ENCODE measurements at places on chromosomes 3 and 15. TPM values are rescaled to one million over a fixed set of nuclear protein-coding genes. Genes with fewer than 3 reads are reported as not detected.

DNA sequence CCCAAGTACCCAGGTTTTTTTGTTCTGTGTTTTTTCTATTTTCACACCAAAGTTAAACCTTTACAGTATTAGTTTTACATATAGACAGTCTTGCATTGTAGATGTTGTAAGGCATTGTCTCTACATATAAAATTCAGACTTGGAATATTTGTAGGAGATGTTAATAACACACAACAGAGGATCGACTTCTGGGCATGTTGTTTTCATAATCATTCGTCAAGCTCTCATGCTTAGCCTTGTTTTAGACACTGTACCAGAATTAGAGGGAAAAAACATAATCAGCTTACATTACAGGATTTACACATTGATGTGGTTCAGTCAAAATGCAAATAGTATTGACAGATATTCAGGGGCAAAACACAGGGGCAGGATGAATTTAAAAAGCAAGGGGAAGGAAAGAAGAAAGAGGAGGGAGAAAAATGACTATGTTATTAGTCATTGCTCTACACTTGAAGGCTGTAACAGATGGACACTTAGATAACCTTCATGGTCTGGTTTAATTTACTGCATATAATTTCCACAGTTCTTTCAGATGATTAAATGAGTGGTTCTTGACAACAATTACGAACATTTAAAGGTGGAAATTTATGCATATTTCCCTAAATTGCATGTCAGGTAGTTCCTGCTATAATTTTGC lies 7.5 kb downstream of the CMSS1 start:
- H3K27me3 ChIP-seq, result no peaks in the 10 kb centered on the region
- no peaks in the 10 kb centered on the region for H3K36me3 ChIP-seq
- H3K27ac ChIP-seq, result peak overlapping the region; percentile 16
- no peak overlapping the region for H3K4me3 ChIP-seq

GRCh38 chr15:31503256-31503655 lies 176.6 kb downstream of the KLF13 start:
- no peaks in the 10 kb centered on the region for H3K27me3 ChIP-seq
- no peak for DNase-seq
- no peak overlapping the region for H3K27ac ChIP-seq
- H3K4me3 ChIP-seq, result no peak overlapping the region

DNA sequence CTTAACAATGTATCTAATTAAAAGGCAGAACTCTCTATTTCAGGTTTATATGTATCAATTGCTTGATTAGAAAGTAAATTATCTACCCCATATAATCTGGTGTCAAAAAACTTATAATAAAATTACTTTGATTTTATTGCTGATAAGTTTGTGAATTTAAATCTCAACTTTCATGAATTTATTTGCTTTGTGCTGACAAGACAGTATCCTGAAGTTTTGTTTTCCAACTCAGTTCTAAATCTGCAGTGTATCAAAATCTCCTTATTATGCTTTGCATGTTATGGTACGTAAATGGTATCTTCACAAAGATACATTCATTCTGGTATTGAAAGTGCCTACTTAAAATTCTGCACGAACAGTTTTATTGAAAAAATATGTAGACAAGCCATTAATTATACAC lies 78.5 kb upstream of the ZNF717 start:
- no peak overlapping the region for H3K4me3 ChIP-seq
- no peak for DNase-seq
- H3K36me3 ChIP-seq, result no peaks in the 10 kb centered on the region
- H3K27ac ChIP-seq, result no peak overlapping the region
- H3K27me3 ChIP-seq, result no peaks in the 10 kb centered on the region

GRCh38 chr3:168794427-168794826 lies 698.7 kb upstream of the GOLIM4 start:
- H3K4me3 ChIP-seq, result no peak overlapping the region
- no peak overlapping the region for H3K27ac ChIP-seq
- H3K36me3 ChIP-seq, result no peaks in the 10 kb centered on the region
- no peak for DNase-seq

GRCh38 chr3:77601823-77602415 lies 562.0 kb downstream of the ROBO2 start:
- H3K27ac ChIP-seq, result no peak overlapping the region
- H3K36me3 ChIP-seq, result no peaks in the 10 kb centered on the region
- H3K27me3 ChIP-seq, result no peaks in the 10 kb centered on the region
- H3K4me3 ChIP-seq, result no peak overlapping the region

DNA sequence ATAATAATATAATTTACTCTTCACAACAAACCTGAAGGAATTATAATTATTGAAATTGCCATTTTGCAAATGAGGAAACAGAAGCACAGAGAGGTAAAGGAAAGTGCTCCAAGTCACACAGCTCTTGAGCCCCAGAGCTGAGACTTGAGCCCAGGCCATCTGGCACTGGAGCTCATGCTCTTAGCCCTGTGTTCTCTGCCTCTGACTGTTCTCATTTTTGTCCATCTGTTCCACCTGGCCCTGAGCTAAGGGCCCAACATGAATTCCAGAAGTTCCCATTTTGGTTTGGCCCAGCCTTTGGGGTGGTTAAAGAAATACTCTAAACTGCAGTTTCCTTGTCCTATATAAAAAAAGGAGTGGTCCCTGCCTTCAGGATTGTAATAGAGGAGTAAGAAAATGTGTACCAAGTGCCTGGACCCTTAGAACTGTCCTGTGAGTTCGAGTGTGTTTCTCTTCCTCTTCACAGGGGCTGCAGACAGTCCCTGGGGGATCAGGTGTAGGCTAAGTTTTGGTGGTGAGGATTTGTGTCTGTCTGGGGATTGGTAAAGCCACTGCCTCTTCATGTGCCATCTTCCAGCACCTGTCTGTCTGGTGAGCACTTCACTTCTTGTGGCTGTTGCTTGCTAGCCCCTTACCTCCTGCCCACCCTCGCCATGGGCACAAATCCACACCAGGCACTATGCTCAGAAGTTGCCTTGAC lies 91.8 kb downstream of the DNAJB8 start:
- H3K27me3 ChIP-seq, result no peaks in the 10 kb centered on the region
- DNase-seq, result no peak
- H3K4me1 ChIP-seq, result peaks cover 85% of the 10 kb centered on the region
- H3K36me3 ChIP-seq, result no peaks in the 10 kb centered on the region

Gene C3orf85
- total RNA-seq, result not detected

Gene UACA
- total RNA-seq, result 192 TPM

Gene C3orf52
- total RNA-seq, result 1.00 TPM

Gene SCG5
- total RNA-seq, result not detected

Gene SAMMSON
- not detected for total RNA-seq

Gene SNX4
- total RNA-seq, result 53.5 TPM
